ENCODE measurements at places on chromosomes 16 and 17.

GRCh38 chr17:48002266-48002915, 31.5 kb downstream of the CDK5RAP3 start:
- DNase-seq = peak; percentile 88

DNA sequence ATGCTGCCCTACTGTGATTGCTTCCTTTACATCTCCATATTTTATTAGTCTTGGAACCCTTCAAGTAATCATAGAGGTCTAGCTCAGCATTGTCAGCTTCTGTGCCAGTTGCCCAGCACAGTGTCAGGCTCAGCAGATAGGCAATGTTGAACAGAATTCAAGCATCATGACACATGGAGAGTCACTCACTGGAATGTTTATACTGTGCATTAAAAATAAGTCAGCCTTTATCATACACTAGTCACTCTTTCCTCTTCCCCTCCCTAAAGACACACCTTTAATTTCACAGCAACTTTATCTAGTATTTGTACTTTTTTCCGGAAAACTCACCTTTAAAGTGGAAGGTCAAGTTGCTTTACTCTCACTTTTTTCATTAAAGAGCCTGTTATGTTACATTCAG, 253.8 kb upstream of the CDH11 start:
- DNase-seq = peak; percentile 58

DNA sequence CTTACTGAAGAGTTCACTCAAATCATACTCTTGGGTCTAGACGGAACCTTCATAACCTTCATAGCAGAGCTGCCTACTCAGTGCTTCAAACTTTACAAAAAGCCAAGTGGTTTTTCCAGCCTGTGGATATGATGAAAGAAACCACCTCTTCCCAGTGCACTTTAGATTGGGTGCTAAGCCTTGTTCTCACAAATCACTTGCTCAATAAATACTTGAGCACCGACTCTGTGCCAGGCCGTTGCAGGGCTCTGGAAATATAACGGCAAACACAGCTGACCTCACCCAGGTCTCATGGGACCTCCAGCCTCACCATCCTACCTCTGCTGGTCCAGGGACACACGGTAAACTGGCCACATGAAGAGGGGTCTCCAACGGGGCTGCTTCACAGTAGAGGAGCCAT, 35.7 kb downstream of the CDRT4 start:
- DNase-seq = no peak

GRCh38 chr16:80023865-80024264, 423.3 kb upstream of the MAF start:
- DNase-seq = peak; percentile 8

DNA sequence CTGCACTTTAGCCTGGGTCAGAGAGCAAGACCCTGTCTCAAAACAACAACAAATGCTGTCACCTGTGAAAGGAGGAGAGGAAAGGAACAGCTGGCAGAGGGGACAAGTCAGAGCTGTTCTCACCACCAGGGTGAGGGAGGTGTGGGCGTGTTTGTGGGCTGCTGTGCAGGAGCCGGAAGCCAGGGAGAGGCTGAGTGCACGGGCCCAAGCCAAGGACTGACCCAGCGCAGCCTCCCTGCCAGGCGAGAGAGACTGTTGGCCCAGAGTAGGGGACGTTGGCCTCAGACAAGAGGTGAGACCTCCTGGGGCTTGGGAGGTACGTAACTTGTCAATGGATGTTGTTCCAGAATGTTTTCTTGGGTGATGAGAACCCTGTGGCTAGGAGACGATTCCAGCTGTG, 10.7 kb downstream of the SPNS2 start:
- DNase-seq = no peak

DNA sequence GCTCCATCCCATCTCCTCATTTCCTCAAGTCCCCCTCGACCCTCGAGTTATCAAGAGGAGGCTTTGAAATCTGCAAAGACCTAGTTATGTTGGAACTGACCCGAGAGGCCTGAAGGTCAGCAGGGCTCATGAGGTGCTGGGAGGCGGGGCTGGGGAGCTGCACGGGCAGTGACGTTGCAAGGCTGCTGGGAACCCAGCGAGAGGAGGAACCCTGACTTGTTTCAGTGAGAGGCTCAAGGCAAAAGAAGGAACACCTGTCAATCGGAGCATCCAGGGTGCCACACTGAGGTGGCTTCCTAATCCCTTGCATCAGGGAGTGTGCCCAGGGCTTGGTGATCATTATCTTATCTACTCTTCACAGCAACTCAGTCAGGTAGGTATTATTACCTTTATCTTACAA, 86.9 kb downstream of the CDH11 start:
- DNase-seq = no peak

GRCh38 chr16:48561960-48562393, 48.0 kb downstream of the N4BP1 start:
- DNase-seq = no peak

DNA sequence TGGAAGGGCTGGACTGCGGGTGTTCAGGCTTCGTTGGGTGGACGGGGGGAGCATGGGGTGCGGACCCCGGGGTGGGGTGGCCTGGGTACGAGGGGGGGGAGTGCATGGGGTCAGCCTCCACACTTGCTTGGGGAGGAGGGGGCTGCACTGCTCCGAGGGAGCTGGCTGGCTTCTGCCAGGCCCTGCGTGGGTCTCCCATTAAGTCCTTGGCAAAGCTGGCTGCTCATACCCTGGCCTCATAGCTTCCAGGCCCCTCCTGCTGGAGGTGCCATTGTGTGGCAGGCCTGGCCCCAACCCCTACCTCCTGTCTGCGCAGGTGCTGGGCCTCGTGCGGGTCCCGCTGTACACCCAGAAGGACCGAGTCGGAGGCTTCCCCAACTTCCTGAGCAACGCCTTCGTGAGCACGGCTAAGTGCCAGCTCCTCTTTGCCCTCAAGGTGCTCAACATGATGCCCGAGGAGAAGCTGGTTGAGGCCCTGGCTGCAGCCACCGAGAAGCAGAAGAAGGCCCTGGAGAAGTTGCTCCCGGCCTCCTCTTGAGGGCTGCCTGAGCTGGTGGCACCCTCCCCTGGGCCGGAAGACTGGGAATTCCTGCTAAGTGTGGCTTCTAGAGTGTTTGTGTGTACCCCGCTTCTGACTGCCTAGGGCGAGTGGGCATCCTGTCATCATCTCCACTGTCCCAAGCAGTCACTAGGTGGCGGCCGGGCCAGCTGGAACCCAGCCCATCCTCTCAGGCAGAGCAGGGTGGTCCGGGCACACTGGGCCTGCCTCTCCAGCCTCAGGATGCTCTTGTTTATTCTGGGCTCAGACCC, 1.5 kb downstream of the NUDT16L1 start:
- no peak for DNase-seq

DNA sequence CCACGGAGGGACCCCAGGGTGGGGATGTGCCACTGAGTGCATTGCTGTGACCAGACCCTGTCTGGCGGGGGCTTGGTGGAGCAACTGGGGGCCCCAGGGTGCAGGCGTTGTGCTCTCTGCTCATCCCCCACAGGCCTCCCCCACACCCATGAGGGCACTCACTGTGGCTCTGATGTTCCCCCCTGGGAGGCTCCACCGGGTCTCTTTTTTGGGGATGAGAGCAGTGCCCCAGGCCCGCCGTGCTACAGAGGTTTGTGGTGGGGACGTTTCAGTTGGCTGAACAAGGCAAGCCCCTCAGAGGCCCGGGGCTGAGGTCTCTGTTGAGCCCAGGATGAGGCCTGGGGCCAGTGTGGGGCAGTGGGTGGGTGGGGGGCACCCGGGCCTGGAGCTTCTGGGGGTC, 2.5 kb downstream of the CCDC78 start:
- no peak for DNase-seq

- no peak for DNase-seq
Measured at GRCh38 chr17:58527949-58528348, 13.5 kb upstream of the MTMR4 start.

- no peak for DNase-seq
Measured at GRCh38 chr16:70453892-70454221, 538 bp upstream of the FCSK start.

DNA sequence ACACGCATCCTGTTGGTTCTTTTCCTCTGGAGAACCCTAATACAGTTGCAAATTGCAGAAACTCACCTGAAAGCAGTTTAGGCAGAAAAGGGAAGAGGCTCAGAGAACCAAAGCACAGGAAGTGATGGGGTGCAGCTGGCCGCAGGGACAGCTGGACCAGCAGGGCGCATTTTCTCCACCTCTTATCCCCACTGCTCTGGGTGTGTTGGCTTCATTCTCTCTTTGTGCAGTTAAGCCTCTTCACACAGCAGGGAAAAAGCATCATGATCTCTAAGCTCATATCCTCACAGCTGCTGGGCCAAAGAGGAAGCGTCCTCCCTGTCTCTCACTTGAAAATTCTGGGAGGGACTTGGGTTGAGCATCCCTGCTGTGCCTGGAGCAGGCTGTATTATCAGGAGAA, 20.0 kb upstream of the LRRC75A start:
- no peak for DNase-seq

Data from fibroblast of skin of right quadriceps (primary cell).